ENCODE measurements at places on chromosomes 6 and 20.
A peak's percentile ranks its signal among the peaks of the same experiment; 100 is the strongest.

DNA sequence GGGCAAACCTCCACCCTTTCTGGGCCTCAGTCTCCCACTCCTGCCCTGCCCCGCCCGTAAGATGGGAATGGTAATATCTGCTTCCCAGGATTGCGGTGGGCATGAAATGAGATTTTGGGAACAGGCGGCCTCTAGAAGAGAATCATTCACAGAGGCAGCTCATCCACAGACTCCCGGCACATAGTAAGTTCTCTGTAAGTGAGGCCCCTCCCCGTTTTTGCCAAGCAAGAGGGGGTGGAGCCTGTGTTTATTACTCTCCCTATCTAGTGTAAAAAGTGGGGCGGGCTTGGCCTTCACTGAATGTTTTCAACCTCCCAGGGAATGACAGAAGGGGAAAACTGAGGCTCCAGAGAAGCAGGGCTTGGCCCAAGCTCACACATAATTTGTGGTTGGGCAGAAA, 20.0 kb downstream of the SUN5 start:
- no peak for DNase-seq

DNA sequence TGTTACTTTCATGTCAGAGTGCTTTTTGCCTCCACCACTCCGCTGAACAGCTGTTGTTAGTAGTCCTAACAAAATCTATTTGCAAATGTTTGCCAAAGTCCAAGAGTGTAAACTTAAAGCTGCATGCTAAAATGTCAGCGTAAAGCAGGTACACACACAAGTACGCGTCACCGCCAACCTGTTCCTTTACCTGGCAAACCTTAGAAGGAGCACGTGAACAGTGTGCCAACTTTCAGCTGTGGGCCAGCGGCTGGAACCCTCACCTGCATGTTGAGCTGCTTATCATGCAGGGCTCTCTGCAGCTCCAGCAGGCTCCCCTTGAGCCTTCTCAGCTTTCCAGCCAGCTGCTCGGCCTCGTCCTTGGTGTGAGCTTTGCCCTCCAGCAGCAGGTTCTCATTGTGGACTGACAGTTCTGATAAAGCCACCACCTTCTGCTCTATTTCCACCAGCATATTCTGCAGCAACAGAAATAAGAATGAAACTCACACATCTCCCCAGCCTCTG, 359.3 kb downstream of the SYNE1 start:
- no peak for DNase-seq

- DNase-seq, result no peak
These were observed 153.2 kb upstream of the TAB2 start for GRCh38 chr6:149164199-149164750.

DNA sequence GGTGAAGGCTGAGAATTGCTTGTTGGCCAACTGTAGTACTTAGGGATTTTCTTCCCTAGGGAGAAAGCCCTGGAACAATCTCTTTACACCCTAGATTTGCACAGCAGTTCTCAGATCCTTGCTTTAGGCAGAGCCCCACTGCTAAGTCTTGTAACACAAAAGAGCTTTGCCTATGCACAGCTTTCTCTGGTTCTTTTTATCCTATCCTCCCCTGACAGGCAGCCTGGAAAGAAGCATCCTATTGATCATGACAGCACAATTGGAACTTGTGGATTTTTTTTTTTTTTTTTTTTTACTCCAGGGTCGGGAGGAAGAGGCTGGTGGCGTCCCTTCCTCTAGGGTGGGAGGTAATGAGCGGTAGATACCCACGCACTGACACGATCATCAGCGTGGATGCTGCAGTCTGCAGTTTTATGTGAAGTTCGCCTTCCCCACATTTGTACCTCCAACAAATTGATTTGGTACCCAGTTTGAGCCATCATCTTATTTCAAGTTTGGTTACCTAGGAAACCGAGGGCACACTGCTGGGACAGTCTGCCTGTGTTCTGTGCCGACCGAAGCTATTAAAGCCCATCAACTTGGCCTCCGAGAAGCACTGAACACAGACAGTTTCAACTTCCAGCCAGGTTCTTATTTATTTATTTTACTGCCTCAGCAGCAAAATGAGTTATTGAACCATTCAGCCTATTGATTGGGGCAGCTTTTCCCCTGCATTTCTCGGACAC, 110.1 kb downstream of the NRN1 start:
- no peak for DNase-seq

DNA sequence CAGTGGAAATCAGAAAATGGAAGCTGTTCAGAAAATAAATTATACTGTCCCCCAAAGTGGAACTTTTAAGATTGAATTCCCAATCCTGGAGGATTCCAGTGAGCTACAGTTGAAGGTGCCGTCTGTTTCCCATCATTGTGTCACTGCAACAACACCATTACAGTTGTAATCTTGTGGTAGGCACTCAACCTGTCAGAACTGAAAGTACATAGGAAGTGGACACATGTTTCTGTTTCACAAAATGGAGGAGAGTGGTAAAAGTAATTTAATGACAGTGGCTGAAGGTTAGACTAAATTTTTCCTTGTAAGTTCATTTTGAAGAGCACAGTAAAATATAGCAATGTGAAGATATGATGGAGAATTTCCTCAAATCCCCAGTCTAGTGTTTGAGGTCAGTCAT, 70.0 kb downstream of the CD109 start:
- DNase-seq, result no peak

DNA sequence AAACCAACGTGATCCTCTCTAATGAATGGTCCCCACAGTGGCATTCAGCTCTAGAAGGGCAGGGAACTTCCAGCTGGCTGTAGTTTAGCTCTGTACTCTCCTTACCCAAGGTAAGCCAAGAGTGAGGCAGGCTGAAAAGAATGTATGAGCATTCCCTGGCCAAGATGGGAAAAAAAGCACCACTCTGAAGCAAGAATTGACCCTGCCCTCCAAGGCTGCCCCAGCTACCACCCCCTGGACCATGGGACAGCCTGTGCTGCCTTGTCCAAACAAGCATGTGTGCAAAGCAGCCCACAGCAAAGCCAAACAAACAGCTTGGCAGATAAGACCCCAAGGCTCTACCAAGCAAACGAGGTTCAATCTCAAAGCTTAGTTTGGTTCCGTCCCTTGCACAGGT, 73.9 kb downstream of the GFOD1 start:
- DNase-seq, result no peak

GRCh38 chr20:38550274-38550673, 30.7 kb upstream of the ADIG start:
- no peak for DNase-seq

GRCh38 chr6:80217794-80218193, 111.3 kb downstream of the BCKDHB start:
- DNase-seq, result no peak

GRCh38 chr6:2542858-2543218, 207.9 kb downstream of the MYLK4 start:
- DNase-seq, result no peak

GRCh38 chr20:56716806-56717205, 87.7 kb downstream of the TFAP2C start:
- no peak for DNase-seq

DNA sequence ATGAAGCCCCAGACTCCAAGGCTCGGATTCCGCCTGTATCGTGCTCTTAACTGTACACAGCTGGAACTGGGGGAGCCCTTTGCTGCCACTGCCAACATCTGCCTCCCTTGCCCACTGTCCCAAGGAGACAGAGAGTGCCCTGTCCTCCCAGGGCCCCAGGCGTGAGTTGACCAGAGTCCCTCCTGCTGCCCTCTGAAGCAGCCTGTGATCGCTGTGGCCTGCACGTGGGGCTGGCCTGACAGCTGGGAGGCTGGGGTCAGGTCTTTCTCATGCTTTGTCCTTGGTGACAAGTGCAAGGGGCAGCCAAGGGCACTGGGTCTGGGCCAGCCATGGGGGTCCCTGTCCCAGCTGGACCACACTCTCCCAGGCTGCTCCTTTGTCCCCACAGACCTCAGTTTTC, 44.3 kb downstream of the KIAA1755 start:
- DNase-seq, result no peak

- no peak for DNase-seq
These were observed 184.7 kb upstream of the PREP start for GRCh38 chr6:105587349-105588122.

DNA sequence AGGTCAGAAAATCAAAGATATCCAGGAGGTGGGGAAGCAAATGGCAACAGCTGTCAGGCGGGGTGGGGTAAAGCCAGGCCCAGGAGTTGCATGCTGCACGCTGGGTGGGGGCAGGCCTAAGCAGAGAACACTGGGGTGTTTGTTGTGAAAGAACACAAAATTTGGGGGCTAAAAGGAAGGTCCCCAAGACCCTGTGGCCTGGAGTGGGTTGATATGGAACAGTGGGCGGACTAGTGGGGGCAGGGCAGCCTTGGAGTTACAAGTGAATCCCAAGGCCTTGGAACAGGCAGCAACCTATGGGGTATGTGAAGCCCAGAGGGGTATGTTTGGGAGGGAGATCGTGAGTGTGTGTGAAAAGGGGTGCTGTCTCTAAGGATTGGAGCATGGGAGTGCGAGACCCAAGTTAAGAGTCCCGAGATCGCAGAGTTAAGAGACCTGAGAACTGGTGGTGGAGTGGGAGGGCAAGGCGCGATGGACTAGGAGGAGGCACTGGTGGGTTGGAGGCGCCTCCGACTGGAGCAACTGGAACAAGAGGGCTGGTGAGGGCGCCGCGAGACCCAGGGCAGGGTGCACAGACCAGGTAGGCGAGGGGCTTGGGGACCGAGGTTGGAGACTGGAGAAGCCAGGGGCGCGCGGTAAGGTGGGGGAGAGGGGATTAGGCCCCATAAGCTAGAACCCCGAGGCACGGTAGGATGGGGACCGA, 658 bp downstream of the CUL7 start:
- DNase-seq, result peak; percentile 39

DNA sequence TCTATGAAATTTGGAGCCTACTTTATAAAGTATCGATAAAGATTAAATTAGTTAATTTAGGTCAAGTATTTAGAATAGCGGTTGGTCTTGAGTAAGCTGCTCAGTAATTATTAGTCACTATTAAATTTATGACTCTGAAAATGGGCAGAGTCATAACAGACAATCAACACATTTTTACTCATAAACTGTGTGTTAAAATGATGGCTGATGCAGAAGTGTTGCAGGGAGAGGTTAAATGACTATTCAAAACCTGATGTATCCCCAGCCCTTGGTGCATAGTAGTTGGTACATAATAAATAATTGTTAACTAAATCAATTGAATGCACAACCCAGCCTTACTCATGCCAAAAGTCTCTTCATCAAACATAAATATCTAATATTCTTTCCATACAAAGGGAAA, 30.6 kb downstream of the HIVEP2 start:
- DNase-seq, result no peak

DNA sequence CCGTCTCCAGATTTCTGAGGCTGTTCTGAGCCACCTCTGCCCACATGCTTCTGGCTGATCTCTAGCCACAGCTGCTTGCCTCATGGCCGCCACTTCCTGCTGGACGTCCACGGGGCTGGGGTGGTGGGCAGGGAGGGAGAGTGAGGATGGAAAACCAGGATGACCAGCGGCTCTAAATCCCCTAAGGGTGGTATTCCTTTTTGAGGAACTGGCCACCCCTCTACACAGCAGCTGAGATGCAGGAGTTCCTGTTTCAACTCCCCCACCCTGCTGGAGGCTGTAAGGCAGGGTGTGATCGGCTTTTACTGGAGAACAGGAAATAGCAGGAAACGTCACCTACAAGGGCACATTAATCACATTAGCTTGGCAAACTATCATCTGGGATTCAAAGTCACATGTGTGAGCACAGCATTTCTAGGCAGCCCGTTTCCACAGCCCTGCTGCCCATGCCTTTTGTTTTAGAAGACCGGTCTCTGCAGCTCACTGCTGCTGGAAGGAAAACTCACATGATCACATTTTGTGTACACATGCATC, 181.6 kb upstream of the ECI2 start:
- no peak for DNase-seq

DNA sequence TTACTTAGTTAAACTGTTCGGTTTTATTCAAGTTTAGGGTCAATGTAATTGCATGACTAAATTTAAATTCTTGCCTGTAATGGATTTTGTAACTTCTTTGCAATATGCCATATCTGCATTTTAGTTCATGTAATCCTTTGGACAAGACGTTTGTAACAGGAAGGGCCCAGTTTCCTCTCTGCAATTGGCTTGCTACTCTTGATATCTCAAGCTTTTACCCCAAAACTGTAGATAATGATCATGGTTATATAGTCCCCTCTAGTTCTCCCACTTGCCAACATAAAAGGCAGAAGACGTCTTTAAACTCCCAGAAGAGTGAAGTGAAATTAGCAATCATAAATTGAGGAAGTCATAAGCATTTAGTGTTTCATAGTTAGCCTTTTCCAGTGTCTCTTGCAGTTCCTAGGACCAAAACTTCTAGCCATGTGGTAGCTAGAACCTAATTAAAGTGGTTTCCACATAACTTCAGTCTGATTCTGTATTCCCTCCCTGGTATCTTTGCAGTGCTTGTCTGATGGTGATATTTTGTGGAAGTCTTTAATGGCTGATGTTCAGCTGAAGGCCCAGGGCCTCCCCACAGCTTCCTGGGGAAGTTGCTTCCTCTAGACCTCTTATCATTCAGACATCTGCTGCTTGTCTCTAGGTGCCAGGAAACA, 117.8 kb upstream of the SUPT3H start:
- DNase-seq, result no peak

DNA sequence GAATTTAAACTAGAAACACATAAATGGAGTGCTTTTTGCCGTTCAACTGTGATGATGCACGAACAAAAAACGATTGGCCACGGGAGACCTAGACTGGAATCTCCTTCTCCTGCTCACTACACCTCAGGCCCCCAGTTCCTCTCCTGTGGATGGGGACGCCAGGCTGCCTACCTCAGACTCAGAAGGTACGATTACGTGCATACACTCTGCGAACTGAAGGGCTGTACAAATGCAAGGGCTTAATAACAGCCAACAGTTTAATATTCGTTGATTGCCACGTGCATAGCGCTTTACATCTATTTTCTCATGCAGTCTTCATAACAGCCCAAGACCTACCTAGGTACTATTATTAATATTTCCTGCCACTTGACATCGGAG, 495 bp upstream of the ARMC2 start:
- DNase-seq, result no peak

DNA sequence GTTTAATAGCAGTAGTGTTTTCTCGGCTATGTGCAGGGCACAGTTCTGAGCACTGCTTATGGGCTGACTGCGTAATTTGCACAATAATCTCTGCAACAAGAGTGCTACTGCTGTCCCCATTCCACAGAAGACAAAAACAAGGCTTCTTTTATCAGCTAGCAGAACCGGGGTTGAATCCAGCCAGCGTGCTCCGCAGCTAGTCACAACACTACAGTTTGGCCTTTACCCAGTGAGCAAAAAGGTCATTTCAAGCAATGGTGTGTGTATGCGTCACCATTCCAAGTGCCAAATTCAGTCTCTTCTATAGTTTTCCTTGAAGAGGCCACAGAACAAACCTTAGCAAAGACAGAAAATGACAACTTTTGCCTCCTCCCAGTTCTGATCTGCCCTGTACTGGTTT, 61.1 kb downstream of the LRFN2 start:
- DNase-seq, result no peak

GRCh38 chr20:38179846-38180245, 14.8 kb upstream of the TGM2 start:
- no peak for DNase-seq

GRCh38 chr6:107750176-107750797, 73.8 kb downstream of the SCML4 start:
- DNase-seq, result no peak

DNA sequence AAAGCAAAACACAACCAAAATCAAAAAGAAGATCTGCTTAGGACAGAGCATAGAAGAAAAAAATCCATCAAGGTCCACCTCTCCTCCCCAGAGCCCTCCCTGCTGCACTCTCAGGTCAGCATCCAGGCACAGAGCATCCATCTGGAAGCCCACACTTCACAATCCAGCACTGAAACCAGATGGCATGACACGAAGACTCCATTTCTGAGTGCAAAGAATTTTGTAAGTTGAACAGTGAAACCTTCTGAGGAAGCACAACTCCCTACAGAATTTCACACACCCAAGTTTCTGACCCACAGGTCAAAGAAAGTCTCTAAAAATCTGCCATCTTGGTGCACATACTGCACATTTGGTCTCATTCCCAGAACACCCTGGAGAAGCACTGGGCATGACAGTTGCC, 128.8 kb upstream of the STXBP5 start:
- DNase-seq, result no peak

Measured in stimulated activated CD4-positive, alpha-beta T cell treated with anti-CD3 and anti-CD28 coated beads, Interleukin-12 subunit alpha, Interleukin-12 subunit beta, amount 100 ng/mL, for 4 hours (primary cell).